Activated gamma-delta T cell treated with Interleukin-2 at 50 U/mL for 16 hours (primary cell): ENCODE measurements at places on chromosomes 13 and 19.

DNA sequence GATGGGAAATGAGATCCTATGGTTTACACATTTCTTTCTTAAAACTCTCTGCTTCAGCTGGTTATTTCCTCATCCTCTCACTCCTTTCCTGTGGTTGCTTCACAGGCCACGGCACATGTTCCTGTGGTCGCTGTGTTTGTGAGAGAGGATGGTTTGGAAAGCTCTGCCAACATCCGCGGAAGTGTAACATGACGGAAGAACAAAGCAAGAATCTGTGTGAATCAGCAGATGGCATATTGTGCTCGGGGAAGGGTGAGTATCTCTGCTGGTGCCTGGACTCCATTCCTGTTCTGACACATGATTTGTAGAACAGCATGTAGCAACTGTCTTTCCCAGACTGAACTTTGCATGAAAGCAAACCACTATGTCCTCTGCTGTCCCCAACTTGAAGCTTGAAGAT lies 254.2 kb downstream of the ITGBL1 start:
- DNase-seq = no peak

DNA sequence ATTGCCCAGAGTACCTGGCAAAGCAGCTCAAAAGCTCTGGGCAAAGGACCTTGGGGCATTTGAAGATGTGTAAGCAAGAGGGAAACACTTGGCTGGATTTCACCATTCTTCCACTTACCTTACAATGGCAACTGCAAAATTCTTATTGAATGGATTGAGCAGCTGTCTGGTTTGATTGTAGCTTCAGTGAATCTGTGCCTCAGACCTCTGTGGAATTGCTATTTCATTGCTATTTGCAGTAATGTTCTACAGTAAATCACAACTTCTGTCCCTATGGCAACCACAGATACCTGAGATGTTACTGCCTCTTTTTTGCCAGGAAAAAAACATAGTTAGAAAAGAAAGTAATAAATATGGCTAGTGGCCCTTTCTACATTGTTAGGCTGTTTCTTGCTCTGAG lies 519.5 kb downstream of the SUCLA2 start:
- no peak for DNase-seq

GRCh38 chr13:37701306-37701705 lies 102.7 kb upstream of the POSTN start:
- DNase-seq = no peak

DNA sequence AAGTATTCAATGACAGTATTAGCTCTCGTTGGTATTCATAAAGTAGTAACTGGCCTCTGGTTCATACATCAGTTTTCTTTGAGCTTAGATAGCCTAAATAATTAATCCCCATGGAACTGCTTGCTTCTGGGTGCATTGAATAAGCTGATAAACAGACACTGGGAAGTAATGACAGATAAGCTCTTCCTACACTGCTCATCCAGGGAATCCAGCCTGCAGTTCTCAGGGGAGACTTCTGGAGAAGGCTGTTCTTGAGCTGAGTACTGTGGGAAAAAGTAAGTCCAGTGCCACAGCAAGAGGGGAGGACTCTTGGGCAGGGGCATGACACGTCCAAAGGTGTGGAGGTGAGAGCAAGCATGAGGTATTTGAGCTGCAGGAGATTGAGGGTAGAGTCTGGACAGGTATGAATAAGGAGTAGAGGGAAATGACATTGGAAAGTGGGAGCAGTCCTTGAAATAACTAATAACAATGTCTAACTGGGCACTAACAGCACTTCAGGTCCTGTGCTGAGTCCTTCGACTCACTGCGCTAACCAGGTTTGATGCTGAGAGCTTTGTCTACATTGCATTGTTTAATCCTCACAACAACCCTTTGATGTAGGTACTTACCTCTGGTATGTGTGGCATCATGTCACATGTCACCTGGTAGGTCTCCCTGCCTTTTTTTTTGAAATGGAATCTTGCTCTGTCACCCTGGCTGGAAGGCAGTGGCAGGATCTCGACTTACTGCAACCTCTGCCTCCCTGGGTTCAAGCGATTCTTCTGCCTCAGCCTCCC lies 7.2 kb downstream of the GARRE1 start:
- DNase-seq = no peak

DNA sequence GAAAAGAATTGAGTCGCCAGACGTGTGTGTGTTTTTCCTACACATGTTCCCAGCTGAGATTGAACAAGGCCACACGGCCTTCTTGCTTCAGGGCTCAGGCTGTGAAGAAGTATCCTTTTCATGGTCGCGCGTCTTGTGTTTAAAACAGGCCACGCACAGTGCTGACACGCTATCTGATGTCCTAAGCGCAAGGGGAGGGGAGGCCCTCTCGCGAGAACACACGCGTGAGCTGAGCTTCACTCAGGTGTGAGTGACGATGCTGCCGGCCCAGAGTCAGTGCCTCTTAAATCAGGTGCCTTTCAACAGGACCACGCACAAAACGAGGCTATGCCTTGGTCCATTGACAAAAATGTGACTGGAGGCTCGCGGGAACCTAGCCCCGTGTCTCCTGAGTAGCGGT lies 103.7 kb downstream of the TEX29 start:
- DNase-seq = no peak

- peak; percentile 36 for DNase-seq
Measured at GRCh38 chr19:7916103-7916954, 1.7 kb downstream of the TGFBR3L start.

- no peak for DNase-seq
Measured at GRCh38 chr13:99855526-99856420, 115.8 kb downstream of the ZIC5 start.

GRCh38 chr13:44068737-44069136 lies 189.0 kb downstream of the LACC1 start:
- DNase-seq = no peak

DNA sequence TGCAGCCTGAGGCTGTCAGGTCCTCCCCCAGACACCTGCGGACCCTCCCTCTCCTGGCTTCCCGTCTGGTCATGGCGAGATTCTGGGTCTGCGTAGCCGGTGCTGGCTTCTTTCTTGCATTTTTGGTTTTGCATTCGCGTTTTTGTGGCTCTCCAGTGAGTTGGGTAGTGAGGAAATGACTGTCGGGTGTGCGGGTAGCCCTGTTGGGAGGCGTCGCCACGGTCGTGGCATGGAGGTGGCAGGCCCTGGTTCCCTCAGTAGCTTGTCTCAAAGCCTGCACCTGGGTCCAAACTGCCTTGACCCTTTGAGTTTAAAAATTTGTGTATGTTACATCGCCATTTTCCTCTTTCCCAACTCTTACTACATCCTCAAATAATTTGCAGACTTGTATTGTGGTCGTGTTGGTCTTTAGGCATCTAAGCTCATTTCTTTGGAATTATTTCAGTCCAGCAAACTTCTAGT lies 344 bp downstream of the NHLRC3 start:
- DNase-seq = peak; percentile 40

DNA sequence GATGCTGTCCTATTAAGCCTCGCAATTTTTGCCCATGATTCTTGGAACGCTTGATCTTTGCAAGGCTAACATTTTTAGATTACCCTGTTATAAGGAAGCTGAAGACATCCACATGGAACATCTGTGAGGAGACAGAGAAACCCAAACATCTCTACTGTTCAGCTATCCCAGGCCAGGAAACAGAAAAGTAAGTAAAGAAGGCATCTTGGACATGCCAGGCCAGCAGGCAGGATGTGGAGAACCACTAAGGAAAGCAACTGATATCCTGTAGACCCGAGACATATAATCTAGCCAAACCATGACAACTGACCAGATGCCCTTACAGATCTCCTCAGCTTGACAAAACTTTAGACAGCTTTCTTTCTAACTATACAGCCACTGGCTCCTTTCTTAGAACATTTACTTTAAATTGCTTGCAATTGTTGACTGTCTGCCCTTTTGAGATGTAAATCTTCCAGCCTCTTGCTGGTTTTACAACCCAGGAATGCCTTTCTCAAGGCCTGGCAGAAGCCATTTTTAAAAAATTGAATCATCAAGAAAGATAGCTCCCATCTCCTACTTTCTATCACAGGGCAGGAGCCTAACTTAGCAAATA lies 255.8 kb upstream of the DACH1 start:
- DNase-seq = no peak

- DNase-seq = no peak
Measured at GRCh38 chr13:42990291-42991232, 1.5 kb downstream of the EPSTI1 start.

DNA sequence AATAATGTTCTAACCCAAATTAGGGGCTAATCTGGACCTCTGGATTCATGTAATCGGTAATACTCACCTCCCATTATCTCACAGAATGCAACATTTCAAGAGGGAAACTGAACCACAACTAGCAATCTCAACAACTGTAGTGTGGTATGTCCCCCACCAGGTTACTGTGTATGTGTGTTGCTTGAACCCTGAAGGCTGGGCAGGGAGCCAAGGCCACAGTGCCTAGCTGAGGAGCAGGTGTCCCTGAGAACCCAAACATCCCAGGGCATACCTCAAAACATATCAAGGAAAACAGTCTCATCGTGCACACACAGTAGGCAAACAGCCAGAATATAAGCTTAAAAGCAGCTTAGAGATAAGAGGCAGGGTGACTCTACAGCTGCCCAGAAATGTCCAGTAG lies 20.5 kb upstream of the NEK3 start:
- DNase-seq = no peak

GRCh38 chr13:108268466-108269112 lies 929 bp upstream of the TNFSF13B start:
- no peak for DNase-seq

DNA sequence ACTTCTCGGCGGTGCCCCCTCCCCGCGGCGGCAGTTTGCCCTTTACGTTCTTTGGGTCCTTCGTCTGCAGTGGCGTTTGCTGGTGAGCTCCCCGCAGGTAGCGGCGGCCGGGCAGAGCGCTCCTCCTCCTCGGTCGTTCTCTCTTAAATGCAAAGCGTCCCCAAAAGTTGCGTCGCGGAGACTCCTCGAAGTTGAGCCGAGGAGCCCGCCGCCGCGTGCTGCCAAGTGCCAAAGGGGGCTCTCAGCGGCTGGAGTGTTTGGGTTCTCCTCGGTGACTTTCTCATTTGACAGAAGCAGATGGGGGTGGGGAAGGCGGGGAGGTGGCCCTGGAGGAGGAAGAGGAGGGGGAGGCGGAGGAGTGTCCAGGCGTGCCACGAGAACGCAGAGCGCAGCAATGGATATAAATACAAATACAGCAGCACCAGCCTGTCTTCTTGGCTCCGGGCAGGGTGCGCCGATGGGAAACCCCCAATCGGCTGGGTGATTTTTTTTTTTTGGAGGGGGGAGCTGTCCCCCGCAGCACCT lies at the start of gene SOX21:
SOX21 (minus strand) TSS at position 259 of the 525 bp plus-strand sequence. CDS start 496 bp downstream, outside the sequence.
- no peak for DNase-seq

- peak; percentile 44 for DNase-seq
Measured at GRCh38 chr13:30865123-30866049, 40.7 kb upstream of the MEDAG start.

DNA sequence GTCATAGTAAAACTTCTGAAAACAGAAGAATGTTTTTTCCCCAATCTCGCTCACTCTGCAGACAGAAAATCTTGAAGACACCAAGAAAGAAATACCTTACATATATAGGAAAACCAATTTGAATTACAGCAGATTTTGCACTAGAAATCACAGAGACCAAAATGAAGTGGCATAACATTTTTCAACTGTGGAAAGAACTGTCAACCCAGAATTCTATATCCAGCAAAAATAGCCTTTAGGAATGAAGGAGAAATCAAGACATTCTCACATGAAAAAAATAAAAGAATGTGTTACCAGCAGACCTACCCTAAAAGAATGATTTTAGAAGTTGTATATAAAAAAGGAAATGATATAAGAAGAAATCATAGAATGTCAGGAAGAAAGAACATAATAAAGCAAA lies 28.7 kb downstream of the CCDC122 start:
- DNase-seq = no peak

- DNase-seq = peak; percentile 63
Measured at GRCh38 chr19:32976223-32976805, 4.3 kb downstream of the FAAP24 start.

DNA sequence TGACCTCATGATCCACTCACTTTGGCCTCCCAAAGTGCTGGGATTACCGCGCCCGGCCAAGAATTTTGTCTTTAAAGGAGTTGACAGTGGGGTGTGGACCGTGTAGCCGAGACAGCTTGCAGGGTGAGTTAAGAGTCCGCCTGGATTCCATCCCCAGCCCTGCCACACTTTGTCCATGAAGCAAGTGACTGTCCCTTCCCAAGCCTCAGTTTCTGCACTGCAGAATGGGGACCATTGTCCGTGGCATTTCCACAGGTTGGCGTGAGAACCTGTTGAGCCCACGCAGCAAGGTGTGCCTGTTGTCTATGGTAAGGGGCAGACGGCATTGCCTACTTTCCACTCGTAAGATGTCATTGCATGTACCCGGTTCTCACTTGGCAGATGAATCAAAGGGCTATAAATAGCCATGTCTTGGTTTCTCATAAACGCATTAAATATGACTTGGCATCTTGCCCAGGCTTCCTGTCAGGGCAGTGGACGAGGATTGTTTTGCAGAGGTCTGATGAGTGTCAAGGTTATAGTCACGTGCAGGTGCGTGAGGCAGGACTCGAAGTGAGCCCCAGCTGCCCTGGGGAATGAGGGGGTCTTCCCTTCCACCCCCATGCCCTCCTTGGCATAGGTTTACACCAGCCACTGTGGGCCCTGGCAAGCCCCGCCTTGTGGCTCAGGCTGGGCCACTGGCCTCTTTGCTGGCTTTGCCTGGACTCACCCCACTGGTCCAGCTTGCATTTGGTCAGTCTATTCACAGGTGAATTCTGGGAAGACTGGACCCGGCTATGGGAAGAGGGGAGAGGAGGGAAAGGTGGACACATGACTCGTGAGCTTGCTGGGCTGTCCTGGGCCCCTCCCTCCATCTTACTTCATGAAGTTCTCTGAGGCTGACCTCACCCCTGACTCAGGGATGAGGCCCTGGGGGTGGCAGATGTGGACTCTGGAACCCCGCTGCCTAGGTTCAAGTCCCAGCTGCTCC lies 14.6 kb downstream of the FAM187B start:
- peak; percentile 79 for DNase-seq

GRCh38 chr19:3142781-3143337 lies 7.0 kb downstream of the GNA15 start:
- DNase-seq = no peak
